ENCODE measurements at places on chromosomes 5 and 9.

DNA sequence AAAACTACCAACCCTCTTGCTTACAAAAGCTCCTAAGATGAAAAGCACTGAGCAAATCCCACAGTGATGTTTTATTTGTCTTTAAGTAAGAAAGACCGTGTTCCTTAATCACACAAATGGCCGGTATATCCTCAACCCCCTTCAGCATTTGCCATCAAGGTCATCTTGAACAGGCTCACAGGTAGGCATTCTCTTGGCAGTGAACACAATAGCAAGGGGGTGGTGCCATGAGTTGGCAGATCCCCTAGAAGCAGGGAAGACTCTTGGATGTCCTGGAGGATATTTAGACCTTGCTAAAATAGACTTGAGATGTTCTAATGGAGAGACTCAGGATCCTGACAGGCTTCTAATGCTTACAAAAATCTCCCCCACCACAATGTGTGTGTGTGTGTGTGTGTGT is 323.0 kb downstream of the SPOCK1 start:
- no peak for DNase-seq

DNA sequence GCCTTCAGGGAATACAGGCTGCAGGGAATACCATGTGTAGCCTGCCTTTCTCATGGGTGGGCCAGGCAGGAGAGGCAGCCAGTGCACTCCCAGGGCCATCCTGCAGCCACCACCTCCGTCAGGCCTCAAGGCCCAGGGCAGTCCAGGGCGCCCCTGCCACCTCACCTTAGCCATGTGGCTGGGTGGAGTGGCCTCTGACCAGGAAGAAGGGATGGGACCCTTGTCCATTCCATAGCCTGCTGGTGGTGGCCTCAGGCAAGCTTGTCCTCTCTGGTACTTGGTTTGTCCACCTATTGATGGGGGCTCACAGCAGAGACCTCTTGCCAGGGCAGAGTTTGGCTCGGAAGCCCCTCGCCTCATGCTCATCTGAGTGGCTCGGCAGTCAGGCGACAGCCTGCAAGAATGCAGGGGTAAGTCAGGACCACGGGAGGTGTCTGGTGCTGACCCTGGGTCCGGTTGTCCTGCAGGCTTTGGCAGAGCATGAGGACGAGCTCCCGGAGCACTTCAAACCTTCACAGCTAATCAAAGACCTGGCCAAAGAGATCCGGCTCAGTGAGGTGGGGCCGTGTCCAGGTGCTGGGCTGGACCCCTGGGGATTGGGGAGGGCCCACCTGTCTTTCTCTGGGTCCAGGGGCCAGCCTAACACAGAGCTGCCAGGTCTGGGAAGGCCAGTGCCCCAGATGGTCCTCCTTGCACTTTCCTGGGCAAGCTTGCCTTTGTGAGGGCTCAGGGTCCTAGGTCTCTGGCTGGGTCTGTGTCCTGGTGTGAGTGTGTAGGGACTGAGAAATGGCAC is 82.9 kb downstream of the PHF2 start:
- DNase-seq = no peak

- DNase-seq = no peak
Measured at GRCh38 chr9:68581696-68582095, 41.0 kb upstream of the TMEM252 start.

DNA sequence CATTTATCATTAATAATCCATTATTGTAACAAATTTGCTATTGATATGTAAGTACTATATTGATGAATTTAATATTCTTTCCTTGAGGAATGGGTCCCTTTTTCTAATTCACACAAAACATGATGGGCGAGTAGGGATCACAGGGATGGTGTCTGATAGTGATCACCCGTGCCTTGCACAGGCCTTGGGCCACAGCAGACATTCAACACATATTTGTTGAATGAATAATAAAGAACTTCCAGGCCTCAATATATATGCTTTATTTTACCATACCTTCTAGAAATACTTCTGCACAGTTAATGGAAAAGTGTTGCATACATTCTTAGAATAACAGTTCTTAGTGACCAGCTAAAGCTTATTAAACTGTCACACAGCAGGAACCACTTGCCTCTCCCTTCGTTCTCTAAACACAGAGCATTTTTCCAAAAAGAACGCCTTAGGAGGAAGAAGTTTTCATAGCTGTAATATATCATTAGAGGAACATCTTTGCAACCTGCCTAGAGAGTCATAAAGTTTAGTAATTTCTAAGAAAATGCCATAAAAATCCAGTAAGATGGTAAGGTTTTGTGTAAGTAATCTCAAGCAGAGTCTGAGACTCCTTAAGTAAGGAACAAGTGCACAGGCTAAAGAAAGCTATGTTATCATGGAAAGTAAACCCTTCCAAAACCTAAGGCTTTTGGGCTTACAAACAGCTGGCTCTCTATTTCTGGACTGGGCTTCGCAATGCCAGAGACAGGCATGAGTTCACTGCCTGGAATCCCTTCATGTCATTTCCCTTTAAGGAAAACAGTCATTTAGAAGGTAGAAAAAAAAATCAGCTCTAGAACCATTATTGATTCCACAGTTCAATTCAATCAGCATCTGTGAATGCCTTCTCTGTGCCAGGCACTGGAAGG is 17.7 kb downstream of the TTLL11 start:
- no peak for DNase-seq

DNA sequence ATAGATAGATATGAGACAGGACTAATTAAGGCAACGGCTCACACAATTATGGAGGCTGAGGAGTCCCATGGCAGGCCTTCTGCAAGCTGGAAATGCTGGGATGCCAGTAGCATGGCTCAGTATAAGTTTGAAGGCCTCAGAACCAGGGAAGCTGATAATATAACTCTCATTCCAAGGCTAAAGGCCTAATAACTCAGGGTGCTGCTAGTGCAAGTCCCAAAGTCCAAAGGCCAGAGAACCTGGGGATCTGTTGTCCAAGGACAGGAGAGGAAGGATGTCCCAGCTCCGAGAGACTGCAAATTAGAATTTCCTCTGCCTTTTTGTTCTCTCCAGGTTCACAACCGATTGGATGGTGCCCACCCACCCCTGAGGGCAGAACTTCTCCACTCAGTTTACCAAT is 114.5 kb downstream of the SV2C start:
- DNase-seq = no peak

DNA sequence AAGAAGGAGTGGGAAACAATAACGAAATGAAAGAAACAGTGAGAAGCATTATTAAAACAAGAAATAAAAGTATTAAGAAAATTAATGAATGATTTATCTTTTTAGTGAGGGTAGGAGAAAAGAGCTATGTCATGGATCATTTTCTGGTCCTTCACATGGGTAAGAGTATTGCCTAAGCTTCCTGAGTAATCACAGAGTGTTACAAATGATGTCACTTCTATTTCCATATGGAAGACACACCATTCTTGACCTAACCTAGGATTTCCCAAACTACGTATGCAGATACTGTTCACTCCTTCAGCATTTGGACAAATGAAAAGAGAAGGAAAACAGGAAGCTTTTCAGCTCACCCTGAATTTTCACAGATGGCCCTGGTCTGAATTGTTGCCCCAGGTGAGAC is 3.3 kb upstream of the TSLP start:
- DNase-seq = no peak

DNA sequence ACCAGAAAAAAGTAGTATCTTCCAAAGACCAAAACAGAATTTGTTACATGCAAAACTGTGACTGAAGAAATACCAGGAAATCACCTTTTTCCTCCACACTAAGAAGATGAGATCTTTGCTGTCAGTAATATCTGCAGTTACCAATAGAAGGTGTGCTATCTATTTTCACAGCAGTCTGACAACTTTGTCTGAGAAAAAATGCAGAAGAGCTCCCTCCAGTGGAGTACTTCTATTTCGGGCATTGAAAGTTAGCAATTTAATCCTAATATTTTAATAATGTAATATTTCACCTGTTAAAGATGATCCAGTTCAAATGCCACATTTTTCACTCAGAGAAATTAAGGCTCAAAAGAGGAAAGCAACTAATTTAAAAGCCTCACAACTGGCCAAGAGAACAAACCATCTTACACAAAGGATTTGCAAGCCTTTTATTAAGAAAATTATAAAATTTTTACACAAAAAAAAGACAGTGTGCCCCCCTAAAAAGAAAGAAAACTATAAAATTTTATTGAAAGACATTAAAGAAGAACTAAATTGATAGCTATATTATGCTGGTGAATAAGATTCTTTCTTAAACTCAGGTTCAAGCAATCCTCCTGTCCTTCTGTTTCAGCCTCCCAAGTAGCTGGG is 50.6 kb downstream of the DEPDC1B start:
- DNase-seq = no peak

DNA sequence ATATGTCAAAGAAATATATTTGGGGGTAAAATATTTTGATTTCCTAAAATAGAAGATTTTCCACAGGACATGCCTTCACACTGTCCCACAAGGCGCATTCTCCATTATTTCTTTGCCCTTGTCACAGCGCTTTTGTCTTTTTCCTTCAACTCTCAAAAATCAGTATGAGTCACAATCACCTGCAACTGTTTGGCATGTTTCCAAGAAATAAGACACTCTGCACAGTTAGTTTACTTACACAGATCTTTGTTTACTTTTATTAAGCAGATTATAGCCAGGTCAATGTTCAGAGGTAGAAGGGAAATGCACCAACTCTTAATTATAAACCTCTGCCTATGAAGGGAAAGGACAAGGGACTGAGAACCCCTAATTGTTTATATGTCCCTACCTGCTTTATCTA is 9.5 kb downstream of the CEMIP2 start:
- DNase-seq = no peak

GRCh38 chr5:72661405-72661804 is 154.2 kb upstream of the ZNF366 start:
- no peak for DNase-seq

DNA sequence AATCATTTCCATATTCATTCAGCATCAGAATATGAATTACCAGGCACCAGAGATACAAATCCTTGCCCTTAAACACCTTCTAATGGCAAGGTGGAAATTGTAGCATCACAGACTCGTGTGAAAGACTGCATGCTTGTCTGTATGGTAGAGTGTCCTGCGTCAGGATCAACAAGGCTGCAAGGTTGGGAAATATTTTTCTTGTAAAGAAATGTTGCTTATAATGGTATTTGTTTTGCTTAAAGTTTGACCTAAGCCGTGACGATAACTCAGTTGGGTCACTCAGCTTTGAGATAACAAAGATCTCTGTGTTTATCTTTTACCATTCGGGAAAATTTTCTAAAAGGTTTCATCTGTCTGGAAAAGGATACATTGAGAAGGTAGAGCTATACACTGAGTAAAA is 87.6 kb downstream of the BASP1 start:
- DNase-seq = no peak

DNA sequence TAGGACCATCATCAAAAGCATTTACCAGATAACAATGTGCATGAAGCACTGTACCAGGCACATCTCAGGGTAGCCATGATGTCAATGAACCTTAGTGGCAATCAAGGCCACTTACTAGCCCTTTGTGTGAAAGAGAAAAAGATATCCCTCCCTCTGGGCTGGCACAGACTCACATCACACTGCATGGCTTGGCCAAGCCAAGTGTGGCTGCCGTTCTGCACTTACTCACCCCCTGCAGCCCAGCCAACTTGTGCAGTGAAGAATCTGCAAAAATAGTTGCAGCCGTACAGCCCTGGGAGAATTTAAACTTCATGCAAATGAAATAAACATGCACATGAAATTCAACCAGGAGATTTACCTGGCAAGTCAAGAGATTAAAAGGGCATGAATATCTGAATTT is 333.5 kb downstream of the DEPDC1B start:
- no peak for DNase-seq

- peak; percentile 19 for DNase-seq
Measured at GRCh38 chr9:107213561-107214028, 69.5 kb upstream of the RAD23B start.

- DNase-seq = no peak
Measured at GRCh38 chr5:24633715-24634325, 11.0 kb downstream of the CDH10 start.

- no peak for DNase-seq
Measured at GRCh38 chr5:149235841-149236240, 35.8 kb upstream of the AFAP1L1 start.

- DNase-seq = no peak
Measured at GRCh38 chr5:135543485-135544304, 7.9 kb upstream of the NEUROG1 start.

GRCh38 chr9:87181670-87182069 is 234.4 kb upstream of the GAS1 start:
- no peak for DNase-seq

- no peak for DNase-seq
Measured at GRCh38 chr5:133519191-133519590, 93.2 kb downstream of the FSTL4 start.

DNA sequence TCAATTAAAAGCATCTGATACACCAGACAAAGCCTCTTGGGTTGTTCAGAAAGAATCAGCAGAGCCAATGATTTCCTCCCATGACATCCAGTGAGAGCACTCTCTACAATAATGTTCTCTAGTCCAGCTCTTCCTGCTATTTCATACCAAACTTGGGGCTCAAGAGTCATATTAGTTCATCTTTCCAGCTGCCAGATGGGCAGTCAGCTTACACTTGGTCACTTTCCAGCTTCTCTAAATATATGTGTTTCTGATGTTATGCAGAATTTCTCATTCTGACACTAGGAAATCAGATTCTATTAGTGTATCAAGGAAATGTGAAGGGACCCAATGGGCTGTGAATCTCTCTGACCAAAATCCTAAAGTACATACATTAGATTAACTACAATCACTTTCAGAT is 148.9 kb downstream of the ENC1 start:
- no peak for DNase-seq

GRCh38 chr9:18423791-18424531 is 50.0 kb upstream of the ADAMTSL1 start:
- DNase-seq = no peak

DNA sequence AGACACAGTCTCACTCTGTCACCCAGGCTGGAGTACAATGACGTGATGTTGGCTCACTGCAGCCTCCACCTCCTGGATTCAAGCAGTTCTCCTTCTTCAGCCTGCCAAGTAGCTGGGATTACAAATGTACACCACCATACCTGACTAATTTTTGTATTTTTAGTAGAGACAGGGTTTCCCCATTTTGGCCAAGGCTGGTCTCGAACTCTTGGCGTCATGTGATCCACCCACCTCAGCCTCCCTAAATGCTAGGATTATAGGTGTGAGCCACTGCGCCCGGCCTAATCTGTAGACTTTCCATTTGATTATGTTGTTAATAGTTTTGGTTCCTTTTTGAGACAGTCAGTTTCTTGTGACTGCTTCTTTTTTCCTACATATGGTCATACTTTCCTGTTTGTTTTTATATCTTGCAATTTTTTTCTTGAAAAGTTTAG is 31.0 kb downstream of the MTREX start:
- DNase-seq = no peak

DNA sequence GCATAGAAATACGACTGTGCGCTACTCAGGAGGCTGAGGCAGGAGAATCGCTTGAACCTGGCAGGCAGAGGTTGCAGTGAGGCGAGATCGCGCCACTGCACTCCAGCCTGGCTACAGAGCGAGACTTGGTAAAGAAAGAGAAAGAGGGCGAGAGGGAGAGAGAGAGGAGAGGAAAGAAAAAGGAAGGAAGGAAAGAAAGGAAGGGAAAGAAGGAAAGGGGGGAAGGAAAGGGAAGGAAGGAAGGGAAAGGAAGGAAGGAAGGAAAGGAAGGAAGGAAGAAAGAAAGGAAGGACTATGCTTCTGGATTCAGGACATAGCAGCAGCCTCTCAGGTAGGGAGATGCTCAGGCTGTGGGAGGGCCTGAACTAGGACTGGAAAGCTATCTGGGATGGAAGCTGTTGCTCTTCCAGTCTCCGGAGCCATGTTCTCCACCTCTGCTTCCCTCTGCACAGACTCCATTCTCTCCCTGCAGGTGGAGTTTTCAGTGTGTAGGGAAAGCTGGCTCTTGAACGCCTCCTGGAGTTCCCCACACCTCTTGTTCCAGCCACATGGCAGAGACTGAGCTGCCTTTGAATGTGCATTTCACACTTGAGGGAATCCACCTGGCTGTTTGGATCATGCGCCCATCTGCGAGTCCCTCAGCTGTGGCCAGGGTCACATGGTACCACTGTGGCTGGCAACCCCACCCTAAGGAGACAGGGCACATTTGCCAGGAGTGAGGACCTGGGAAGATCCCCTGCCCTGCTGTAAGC is 9.1 kb downstream of the SWI5 start:
- no peak for DNase-seq

Data from stimulated activated CD8-positive, alpha-beta memory T cell treated with anti-CD3 and anti-CD28 coated beads, Interleukin-15, amount 100 ng/mL, for 4 hours (primary cell).